ENCODE measurements at places on chromosomes 6 and 20.

DNA sequence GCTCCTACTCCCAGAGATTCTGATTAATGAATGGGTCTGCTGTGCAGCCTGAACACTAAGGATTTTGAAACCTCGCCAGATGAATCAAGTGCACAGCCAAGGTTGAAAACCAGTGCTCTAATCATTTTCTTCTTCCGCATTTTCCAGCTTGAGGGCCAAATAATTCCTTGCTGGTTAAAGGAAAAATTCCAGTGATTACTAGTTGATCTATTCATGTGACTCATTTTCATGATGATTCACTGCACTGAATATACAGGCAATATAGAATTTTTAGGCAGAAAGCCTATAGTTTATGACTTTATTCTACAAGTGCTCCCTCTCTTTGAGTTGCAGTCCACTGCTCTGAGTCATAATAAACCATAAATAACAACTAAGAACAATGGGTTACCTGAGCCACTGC is 80.6 kb upstream of the PROKR2 start:
- no peak for DNase-seq

DNA sequence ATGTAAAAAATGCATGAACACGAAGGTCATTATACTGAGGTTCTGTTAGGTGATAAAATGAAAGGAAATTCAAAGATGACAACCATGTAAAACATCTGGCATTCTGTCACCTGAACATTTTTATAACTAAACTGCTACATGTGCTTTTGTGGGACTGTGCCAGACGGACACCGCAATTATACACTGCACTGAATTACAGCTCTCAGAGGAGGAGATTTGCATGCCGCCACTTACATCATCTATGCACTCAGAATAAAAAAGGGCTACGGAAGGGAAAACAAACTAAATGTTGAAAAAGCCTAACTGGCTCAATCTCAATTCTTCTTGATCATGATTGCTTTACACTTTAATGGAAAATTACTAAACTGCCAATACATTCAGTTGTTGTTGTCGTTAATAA is 614.0 kb upstream of the EYS start:
- no peak for DNase-seq

GRCh38 chr6:30654798-30655742 is 8.1 kb downstream of the C6orf136 start:
- DNase-seq, result no peak

DNA sequence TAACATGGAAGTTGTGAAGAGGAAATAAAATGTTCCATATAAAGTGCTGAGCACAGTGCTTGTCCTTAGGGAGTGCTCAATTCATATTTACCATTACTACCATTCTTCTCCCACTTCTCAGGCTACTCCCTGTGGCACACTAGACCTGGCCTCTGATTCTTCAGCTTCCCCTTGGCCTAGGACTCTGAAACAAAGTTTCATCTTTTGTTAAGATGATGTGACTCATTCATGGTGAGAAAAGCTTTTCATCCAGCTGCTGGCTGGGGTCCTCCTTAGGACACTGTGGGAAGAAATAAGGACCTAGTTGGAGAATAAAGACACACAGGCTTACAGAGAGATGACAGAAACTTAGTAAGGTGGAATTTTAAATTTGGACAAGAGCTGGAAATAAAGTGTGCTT is 314.8 kb downstream of the CDC5L start:
- no peak for DNase-seq

- no peak for DNase-seq
Measured at GRCh38 chr6:76220805-76221204, 148.3 kb upstream of the IMPG1 start.

DNA sequence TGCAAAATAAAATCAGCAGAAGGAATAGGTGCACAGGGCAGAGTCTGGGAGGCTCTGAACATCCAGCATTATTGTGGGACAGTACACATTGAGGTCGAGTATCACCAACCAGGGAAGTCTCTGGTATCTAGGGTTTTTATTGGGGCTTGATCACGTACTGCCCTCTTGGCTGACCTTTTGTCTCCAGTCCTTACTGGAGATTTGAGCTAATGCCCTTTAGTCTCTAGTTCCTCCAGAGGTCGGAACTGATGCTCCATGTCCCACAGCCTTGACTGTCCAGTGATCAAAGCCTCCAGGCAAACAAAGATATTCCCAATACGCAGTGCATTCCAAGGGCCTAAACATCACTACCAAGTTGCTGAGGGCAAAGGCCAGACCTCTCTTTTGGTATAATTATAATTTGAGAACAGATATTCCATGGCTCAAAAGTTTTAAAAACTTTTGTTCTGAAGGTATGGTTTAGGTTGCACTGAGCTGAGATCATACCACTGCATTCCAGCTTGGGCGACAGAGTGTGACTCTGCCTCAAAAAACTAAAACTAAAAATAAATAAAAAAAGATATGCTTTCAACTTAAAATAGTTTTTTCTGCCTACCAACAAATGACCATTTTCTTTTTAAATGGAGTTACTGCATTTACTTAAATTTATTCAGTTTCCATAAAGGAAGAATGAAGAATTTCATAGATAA is 56.9 kb upstream of the DYNLRB1 start:
- no peak for DNase-seq

GRCh38 chr6:89117211-89118108 is at the start of gene SRSF12:
Gene SRSF12, minus strand, starts transcription at chr6:89118071. Its CDS starts 184 bp downstream, at chr6:89117887.
- no peak for DNase-seq

DNA sequence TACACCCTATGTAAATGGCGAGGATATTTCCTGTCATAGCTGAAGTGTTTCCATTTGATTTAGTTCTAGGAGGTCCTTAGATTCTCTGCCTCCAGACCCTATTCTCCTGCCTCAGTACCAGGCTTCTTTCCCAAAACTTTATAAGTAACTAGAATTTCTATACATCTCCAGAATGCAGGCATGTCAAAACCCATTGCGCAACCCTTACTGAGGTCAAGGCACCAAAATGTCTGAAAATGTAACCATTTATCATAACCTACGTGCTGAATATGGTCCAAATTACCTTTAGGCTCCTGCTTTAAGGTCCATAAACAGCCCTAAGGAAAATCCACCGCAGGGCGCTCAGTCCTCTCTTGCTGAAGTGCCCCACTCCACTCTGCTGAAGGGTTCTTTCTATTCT is 37.5 kb upstream of the MC3R start:
- no peak for DNase-seq

- DNase-seq, result no peak
Measured at GRCh38 chr6:33273924-33274902, 2.3 kb downstream of the RPS18 start.

DNA sequence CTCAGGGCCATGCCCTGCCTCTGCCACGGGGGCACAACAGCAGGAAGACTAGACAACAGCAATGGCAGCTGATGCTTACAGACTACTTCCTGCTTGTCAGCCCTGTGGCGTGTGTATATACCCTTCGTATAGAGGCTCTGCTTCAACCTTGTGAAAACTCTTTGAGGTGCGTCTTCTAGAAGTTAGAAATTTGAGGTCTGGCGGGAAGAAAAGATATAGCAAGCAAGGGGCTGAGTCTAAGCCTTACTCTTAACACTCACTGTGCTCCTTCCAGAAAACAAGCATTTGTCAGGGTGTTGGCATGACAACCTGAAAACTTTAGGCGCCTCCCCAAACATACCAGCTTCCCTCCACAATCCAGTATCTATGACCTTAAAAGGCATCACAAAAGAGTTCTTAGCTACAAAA is 33.3 kb downstream of the JPH2 start:
- no peak for DNase-seq

GRCh38 chr20:61659246-61659993 is 406.3 kb downstream of the TAF4 start:
- DNase-seq, result no peak

Measured in sciatic nerve (tissue), 2 donors.